ENCODE measurements at places on chromosomes 2 and 18.

- DNase-seq, result no peak
Measured at GRCh38 chr2:218295029-218295428, 2.7 kb upstream of the TMBIM1 start.

- no peak for DNase-seq
Measured at GRCh38 chr2:47288864-47289263, 114.1 kb upstream of the MSH2 start.

DNA sequence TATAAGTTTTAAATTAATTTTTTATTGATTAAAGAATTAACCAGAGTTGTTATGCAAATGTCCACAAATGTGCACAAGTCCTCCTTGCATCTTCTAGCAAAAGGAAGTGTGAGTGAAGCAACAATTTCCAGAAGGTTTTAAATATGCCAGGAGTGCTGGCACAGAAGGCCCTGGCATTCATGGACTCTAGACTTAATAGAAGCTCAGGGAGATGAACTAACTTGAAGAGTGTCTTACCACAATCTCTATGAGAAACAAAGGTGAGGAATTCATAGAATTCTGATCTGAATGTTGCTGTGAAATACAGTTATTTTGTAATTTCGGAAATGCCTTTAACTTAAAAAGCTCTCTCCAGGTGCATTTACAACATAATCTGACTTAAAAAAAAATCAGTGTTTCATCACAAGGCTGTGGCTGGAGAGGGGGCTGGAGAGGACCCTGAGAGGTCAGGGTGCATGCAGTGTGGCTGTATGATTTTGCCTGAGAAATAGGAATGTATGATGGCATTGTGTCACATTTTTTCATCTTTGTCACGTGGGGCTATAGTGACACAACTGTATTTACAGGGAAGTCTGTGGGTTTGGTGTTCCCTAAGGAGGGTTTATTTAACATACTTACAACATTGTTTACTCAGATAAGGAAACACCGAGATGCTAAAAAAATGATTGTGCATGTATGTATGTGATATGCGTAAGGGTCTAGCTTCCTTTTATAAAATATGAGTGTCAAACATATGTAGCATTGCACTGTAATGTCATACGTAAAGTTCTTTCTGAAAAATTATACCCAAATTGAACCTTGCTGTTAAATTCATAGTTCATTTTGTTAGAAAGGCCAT, 66.2 kb downstream of the MAP4K4 start:
- no peak for DNase-seq

DNA sequence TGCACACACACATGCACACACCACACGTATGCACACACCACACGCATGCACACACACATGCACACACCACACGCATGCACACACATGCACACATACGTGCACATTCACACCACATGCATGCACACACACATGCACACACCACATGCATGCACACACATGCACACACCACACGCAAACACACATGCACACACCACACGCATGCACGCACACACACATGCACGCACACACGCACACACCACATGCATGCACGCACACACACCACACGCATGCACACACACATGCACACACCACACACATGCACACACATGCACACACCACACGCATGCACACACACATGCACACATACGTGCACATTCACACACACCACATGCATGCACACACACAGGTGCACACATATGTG, 169.8 kb upstream of the SALL3 start:
- no peak for DNase-seq

- no peak for DNase-seq
Measured at GRCh38 chr2:9336576-9337314, 86.6 kb downstream of the ITGB1BP1 start.

DNA sequence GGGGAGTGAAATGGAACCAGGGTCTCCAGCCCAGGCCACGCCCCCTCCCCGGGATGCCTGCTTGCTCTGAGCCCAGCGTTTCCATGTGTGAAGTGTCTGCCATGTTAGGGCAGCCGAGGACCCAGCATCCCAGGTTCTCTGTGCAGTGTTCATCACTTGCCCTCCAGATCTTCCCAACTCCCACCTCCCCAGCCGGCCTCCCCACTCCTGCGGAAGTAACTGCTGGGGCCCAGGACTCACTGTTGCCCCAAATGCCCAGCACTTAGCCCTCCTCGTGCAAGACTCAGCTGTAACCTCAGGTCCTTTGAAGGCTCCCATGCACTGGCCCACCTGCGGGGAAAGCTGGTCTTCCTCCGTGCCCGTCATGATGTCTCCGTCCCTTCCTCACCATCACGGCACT, 9.7 kb upstream of the PXDN start:
- DNase-seq, result no peak

DNA sequence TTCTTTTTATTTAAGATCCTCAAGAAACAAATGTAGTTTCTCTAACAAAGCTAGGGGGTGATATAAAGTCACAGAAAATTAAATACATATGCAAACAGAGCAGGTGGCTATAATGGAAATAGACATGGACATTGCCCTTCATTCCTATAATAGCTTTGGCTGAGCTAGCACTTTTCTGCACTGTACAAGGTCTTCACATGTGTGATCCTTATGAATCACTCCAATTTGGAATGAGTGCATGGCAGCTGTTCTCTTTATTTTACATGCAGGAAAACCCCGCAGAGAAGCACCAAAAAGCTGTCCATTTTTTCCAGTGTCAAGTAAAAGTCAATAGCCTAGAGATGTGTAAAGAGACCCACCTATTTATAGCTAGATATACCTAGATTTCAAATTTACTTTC, 747.4 kb upstream of the SLC8A1 start:
- no peak for DNase-seq
